ENCODE measurements at places on chromosomes 7 and 10.
A peak's percentile ranks its signal among the peaks of the same experiment; 100 is the strongest.

DNA sequence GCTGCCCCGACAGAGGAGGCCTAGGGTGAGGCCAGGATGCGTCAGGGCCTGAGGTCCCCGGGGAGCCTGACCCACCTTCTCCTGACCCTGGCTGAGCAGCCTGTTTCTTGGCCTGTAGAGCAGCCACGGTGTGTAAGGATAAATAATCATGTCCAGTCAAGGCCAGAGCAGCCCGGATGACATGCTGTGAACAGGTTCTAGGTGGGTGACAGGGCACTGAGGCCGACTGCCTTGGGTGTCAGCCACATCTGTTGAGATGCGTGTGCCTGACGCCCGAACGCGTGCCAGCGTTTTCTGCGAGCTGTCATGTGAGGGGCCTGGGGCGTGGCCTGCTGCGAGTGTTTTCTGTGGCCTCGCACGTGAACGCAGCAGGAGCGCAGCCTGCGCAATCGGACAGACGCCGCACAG is 118.3 kb downstream of the FAM53B start:
- DNase-seq: no peak

GRCh38 chr10:70507966-70508365 is 29.4 kb downstream of the PALD1 start:
- no peak for DNase-seq

- no peak for DNase-seq
Observed at GRCh38 chr10:86512137-86512536, 9.5 kb downstream of the WAPL start.

GRCh38 chr7:117564080-117564479 is 84.3 kb downstream of the CFTR start:
- no peak for DNase-seq

- DNase-seq: peak; percentile 42
Observed at GRCh38 chr10:5629303-5630111, 36.9 kb downstream of the ASB13 start.
